Stromal cell of bone marrow (primary cell): ENCODE measurements at places on chromosomes 5 and 9.
A peak's percentile ranks its signal among the peaks of the same experiment; 100 is the strongest.

- no peak for DNase-seq
Measured at GRCh38 chr9:38282756-38283155, 109.7 kb upstream of the ALDH1B1 start.

- no peak for DNase-seq
Measured at GRCh38 chr9:131037335-131038255, 28.6 kb downstream of the LAMC3 start.

GRCh38 chr5:54024466-54024865 is 285.9 kb downstream of the ARL15 start:
- no peak for DNase-seq

GRCh38 chr5:142798099-142798770 is 28.1 kb downstream of the ARHGAP26 start:
- no peak for DNase-seq

DNA sequence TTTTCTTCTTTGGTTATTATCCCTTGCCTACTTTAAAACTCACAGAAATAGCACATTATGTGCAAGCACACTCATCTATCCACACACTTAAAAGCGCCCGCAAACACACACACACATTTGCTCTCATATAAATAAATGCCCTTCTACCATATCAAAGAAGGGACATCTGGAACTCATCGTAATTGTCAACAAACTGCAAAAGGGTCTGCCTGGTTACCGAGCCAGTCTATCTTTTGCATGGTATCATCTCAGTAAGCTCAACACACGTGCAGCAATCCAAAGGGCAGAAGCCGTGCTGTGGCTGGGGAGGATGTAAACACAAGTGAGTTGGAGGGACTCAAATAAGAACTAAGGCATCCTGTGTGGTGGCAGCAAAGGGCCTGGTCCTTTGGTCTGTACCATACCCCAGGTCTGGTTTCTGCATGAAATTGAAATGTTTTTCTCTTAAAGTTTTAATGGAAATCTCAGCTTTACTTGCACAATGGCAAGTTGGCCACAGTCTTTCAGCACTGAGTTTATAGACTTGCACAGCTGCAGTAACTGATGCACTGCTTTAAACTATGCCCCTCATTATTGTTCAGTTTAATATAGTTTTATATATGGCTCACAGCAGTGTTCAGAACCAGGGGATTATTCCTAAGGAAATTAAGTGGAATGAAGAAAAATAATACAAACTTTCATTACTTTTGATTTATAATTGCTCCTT is 331.0 kb downstream of the ADAMTS6 start:
- DNase-seq, result no peak

DNA sequence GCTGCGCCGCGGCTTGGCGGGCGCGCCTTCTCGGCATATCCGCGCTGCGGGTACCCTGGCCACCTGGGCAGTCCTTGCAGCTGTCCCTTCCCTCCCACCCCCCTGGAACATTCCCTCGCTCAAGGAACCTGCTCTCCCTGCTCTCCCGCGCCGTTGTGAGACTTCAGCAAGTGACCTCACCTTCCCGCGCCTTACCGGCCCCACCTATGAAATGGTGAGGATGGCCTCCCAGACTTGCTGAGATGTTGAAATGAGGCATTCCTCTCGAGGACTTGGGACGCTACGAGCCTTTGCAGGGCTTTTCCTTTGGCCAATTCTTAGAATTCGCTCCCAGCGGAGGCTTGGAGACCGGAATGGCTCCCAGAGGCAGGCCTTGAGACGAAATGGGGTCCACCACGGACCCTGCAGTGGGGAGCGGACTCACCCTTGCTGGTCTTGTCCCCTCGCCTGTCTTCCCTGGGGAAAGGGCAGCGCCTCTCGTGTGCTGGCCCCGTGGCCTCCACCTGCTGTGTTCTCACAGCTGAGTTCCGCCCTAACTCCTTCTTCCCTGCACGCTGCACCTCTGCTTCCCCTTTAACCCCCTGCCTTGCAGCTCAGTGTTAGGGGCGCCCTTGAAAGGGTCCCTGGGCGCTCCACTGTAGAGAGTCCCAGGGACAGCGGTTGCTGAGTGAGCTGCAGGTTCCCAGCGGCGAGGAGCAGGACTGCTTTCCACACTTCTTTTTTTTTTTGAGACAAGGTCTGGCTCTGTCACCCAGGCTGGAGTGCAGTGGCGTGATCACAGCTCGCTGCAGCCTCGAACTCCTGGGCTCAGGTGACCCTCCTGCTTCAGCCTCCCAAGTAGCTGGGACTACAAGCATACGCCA is 907 bp downstream of the HMCN2 start:
- DNase-seq, result no peak

GRCh38 chr5:97364731-97365130 is 181.7 kb upstream of the RIOK2 start:
- DNase-seq, result no peak

GRCh38 chr9:107149756-107150155 is 133.3 kb upstream of the RAD23B start:
- no peak for DNase-seq

DNA sequence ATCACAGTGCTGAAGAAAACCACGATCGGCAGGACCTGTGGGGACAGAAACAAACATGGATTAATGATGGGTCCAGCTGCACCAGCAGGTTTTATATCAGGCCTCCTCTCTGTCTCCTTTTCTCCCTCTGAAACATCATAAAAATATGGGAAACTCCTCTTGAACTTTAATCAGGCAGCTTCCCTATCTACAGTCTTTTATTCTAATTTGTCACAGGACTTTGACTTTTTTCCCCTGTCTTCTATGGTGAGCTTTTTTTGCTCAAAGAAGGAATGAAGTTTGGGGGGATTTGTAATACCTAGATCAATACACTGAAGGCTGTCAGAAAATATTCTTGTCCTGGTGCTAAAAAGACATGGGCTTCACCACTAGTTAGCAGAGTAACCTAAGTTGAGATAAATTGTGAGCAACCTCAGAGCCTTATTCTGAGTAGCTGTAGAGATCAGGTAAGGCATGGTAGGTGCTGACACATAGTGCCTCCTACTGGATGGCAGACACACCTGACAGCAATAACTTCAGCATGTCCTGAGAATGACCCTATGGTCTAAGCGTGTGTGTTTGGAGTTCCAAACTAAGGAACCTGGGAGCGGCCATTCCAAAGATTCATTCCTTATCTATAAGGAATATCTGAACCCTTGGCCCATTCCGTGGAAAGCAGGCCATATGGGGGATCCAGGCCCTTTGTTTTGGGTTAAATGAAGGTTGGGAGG is 46.2 kb downstream of the SLC28A3 start:
- DNase-seq, result no peak

DNA sequence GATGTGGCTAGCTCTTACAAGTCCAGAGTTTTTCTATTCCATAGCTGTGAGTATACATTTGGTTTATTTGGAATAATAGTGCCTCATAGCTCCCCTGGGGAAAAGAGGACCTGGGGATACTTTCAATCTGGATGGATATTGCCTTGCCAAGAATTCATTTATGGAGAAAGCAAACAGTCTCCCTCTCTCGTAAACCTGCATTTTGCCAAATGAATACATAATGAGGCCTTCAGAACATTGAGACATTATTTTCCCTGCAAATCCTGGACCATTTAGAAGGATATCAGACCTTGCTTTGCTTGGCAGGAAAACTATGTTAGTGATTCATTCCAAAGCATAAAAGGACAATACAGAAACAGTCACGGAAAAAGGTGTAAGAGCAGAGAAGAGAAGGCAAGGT is 569.6 kb upstream of the BRINP1 start:
- peak; percentile 14 for DNase-seq

DNA sequence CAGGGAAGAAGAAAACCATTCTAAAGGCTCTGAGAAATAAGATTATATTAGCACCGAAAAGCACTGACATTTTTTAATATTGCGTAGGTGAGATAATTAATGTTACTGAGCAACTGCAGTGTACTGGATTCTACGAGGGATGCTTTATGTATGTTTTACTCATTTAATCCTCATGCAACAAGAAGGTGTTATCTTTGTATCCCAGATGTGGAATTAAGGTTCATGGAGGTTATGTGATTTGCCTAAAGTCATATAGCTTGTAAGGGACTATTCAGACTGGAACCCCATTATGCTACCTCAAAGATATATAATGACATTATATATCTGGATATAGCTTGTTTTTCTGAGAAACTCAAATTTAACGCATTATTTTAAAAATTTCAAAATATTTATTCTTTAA is 2.5 kb downstream of the FBXO4 start:
- no peak for DNase-seq

- DNase-seq, result no peak
Measured at GRCh38 chr9:38233796-38234355, 158.6 kb upstream of the ALDH1B1 start.

DNA sequence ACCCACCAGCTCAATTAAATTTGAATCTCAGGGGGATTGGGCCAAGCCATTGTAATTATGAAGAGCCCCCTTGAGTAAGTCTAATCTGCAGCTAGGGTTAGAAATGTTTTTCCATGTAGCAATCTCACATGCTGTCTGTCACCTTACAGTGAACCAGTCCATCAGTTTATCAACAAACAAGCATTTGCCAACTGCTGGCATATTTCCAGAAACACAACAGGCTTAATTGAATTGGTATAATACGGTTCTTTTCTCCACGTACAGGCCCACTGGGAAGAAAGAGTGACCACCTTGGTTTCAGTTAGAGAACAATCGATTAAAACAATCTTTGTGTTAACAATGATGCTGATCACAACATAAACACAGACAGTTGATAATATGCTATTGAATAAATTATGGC is 67.4 kb downstream of the NSUN2 start:
- DNase-seq, result no peak

DNA sequence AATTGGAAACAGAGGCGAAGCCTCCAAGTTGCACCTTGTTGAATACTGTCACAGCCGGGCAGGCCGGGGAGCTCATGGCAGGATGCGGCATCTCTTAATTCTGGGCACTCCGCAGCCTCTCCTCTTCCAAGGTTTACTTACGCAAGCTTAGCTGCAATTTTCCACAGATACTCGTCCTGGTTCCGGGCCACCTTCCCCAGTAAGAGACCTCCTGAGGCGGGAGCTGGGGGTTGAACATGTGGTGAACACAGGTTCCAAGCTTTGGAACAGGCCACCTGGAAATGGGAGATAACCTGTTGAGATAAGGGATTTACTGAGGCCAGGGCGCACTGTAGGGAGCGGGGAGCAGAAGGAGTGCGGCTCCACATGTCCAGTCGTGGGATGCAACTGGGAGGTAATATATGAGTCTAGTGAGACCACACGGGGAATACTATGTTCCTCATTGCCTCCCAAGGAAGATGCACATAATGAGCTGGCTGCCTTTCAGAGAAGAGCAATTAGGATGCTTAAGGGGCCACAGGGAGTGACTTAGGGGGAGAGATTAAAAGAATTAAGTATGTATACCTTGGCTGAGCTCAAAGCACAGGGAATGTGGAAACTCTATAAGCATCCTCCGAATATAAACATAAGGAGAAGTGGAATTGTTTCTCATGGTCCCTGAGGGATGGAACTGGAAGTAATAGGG is 335.2 kb downstream of the CWC27 start:
- DNase-seq, result no peak

DNA sequence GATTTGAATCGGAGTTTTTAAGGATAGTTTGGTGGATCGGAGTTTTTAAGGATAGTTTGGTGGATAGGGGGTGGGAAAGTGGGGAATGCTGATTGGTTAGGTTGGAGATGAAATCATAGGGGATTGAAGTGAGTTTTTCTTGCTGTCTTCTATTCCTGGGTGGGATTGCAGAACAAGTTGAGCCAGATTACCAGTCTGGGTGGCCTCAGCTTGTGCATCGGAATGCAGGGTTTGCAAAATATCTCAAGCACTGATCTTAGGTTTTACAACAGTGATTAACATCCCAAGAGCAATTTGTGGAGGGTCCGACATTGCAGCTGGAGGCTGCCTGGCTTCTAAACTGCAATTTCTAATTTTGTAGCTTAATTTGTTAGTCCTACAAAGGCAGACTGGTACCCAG is 23.1 kb upstream of the NXNL2 start:
- no peak for DNase-seq

DNA sequence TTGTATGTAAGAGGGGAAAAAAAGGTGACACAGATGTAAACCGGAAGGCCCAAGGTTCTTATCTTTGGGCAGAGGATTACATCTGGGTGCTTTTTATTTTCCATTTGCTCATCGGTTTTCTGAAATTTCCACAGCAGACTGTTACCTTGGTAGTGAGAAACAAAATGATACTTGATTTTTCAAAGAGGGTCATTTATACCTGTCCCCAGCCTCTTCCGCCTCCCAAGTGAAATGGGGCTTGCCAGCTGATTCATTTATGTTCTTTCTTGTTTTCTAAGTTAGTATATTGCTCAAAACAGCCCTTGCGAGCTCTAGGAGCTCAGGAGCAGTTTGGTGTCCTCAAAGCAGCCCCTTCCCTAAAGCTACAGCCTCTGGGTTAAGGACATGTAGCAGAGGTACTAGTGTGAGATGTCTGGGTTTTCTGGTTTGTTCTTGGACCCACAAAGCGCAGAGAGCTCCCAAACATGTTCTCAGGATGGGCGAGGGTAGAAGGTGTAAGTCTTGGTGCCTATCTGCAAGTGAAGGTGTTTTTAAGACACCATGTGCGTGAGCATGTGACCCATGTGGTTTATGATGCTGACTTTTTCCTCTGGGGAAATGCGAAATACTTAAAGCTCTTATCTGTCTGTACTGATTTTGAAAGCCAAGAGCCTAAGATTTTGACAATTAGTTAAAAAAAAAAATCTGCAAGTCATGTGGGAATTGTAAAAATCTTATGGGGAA is 38.3 kb downstream of the DAPK1 start:
- no peak for DNase-seq

DNA sequence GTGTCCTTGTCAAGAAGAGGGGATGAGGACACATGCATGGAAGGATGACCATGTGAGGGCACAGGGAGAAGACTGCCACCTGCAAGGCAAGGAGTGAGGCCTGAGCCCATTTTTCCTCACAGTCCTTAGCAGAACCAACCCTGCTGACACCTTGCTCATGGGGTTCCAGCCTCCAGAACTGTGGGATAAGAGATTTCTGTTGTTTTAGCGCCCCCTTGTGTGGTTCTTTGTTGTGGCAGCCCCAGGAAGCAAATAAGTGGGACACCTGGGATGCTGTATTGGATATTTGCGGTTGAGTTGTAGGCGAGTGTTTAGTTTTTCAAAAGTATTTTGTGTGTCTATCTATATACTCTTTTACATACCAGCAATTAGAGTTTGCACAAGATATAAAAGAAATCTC is 206.4 kb downstream of the NXNL2 start:
- no peak for DNase-seq

DNA sequence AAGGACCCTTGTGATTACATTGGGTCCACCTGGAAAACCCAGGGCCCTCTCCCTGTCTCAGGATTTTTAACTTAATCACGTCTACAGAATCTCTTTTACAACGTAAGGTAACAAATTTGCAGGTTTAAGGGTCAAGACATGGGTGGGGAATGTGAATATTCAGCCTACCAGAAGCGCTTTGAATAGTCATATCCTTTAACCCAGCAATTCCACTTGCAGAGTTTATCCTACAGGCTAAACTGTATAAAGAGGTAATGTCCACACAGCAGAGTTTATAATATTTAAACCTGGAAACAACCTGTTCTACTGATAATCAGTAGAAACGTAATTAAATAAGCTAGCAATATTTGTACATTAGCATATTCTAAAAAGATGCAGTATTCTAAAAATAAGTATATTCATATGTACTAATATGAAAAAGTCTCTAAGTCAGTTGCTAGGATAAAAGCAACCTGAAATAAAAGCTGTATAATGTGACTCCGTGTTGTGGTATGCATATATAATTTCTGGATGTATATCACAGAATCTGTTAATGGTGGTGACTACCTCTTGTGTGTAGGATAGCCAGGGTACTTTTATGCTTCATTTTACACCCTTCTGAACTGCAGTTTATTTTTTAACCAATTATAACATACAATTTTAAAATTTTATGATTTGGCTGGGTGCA is 14.1 kb upstream of the NIPAL4 start:
- no peak for DNase-seq

GRCh38 chr5:1461396-1461795 is 16.2 kb upstream of the SLC6A3 start:
- DNase-seq, result no peak

GRCh38 chr5:34038390-34038789 is 4.6 kb downstream of the C1QTNF3 start:
- no peak for DNase-seq
